ENCODE measurements at places on chromosomes 16 and 17.

DNA sequence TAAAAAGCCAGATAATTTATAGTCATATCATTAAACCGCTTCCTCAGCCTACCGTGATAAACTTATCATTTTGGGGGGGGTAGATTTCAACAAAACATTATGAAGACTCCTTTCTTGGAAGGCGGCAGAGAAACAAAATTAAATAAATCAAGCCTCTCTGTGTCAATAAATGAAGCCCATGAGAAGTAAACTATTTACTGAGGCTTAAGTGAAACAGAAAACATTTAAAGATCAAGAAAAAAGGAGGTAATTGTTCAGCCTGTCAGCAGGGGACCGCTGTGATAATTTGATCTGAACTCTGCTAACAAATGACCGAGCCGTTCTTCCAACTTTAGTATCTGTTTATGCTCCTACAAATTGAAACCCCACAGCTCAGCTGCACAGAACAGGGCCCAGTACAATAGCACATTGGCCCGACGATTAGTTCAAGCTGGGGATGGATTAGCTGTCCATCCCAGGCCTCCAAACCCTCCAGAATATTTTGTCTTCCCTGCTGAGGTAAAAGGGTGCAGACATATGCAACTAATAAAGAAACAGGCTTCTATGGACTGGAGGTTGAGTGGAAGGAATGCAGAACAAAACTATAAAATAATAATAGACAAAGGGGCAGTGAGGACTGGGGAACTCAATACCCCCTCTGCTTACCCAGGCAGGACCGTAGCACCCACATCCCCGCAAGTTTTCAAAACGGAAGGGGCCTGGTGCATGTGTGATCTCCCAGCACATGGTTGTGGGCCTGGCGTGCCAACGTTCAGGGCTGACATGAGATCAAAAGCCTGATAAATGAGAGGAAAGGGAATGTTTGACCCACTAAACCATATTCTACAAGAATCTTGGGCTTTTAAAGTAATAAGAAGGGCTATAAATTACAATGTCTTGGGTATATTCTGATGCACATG is 298.1 kb upstream of the IRX5 start:
- no peak for DNase-seq

- DNase-seq = peak; percentile 60
Measured at GRCh38 chr16:17350207-17350606, 120.6 kb downstream of the XYLT1 start.

GRCh38 chr17:66076546-66077190 is 115.3 kb downstream of the CEP112 start:
- no peak for DNase-seq

DNA sequence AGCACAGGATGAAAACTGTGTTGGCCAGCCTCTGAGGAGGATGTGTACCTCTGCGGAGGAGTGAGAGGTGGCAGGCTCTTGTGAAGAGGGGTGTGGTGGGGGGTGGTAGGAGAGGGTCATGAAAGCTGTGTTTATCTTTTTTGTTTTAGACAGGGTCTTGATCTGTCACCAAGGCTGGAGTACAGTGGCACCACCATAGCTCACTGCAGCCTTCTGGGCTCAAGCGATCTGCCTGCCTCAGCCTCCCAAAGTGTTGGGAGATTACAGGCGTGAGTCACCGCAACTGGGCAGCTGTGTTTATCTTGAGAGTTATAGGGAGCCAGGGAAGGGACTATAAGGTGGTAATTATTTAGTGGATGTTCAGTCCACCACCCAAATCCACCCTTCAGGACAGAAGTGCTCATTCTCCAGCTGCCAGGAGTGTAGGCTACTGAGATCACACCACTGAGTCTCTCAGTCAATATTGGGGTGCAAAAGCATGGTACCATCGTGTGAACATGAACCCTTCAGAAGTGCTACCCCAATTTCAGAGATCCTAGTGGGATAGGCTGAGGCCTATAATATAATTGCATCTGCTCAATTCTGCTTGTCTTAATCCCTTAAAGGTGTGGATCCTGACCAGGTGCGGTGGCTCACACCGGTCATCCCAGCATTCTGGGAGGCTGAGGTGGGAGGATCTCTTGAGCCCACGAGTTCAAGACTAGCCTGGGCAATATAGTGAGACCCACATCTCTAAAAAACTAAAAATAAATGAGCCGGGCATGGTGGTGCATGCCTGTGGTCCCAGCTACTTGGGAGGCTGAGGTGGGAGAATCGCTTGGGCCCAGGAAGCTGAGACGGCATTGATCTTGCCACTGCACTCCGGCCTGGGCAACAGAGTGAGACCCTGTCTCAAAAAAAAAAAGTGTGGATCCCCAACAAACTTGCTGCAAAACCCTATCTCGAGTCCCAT is 788 bp upstream of the EXOC3L1 start:
- no peak for DNase-seq

DNA sequence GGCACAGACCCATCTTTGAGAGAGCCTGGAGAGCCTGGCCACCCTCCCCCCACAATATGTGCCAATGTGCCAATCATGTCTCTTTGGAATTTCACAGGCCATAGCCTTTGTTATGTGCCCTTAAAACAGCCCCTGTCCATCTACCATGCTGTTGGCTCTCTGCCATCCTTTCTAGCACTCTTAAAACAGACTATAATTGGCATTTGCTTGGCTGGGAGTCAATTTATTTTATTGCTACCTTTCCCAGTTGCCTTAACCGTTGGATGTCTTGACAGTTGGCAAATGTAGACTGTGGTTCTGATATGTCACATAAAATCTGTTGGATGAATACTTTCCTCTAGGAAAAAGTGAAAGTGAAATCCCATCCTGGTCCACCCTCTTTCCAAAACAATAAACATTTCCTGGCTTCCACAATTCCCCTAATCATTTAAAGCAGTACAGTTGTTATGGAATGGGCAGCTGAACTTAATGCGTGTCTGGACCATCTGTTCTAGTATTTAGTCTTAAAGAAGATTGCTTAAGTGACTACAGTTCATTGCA is 394.0 kb downstream of the KCNJ2 start:
- DNase-seq = no peak

DNA sequence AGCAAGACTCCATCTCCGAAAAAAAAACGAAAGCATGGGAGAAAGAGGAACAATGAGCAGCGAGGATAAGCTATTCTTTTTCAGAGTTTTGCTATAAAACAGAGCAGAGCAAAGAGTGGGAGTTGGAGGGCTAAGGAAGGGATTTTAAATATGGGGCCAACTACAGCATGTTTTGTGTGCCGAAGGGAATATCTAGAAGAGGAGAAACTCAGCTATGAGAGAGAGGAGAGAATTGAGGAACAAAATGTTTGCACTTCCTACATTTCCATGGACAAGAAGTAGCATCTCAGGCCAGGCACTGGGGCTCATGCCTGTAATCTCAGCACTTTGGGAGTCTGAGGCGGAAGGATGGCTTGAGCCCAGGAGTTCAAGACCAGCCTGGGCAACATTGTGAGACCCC is 13.1 kb upstream of the GRB2 start:
- no peak for DNase-seq

- peak; percentile 33 for DNase-seq
Measured at GRCh38 chr16:74749291-74750055, 25.1 kb downstream of the FA2H start.

- DNase-seq = no peak
Measured at GRCh38 chr16:35714665-35715064, 2255.3 kb downstream of the TP53TG3F start.

DNA sequence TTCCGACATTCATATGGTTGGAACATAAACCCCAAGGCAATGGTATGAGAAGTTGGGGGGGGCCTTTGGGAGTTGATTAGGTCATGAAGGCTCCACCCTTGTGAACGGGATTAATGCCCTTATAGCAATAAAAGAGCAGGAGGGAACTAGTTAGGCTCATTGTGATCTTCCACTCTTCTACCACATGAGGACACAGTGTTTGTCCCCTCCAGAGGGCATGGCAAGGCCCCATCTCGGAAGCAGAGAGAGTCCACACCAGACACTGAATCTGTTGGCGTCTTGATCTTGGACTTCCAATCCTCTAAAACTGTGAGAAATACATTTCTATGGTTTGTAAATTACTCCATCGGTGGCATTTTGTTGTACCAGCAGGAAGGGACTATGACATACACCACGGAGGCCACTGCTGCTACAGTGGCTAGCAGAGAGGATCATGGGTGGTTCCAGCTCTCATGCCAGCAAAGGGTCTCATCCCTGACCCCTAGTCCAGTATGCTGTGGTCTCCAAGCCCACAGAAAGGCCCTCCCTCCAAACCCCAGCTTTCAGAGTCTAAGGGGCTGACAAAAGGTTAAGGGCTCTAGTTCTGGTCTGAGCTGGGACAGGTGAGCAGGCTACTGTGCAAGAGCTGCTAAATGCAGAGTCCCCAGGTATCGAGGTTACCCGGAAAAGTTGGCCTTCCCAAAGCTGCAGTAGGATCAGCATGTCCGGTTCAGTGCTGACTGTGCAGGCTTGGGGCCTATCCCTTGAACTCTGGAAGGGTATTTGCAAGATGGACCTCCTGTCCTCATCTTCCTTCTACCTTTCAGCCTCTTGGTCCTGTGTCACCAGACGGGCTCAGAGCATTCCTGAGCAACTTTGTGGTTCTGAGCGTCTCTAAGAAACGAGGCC is 12.2 kb downstream of the CCR7 start:
- DNase-seq = no peak

- DNase-seq = no peak
Measured at GRCh38 chr16:19771796-19772195, 53.7 kb downstream of the IQCK start.

DNA sequence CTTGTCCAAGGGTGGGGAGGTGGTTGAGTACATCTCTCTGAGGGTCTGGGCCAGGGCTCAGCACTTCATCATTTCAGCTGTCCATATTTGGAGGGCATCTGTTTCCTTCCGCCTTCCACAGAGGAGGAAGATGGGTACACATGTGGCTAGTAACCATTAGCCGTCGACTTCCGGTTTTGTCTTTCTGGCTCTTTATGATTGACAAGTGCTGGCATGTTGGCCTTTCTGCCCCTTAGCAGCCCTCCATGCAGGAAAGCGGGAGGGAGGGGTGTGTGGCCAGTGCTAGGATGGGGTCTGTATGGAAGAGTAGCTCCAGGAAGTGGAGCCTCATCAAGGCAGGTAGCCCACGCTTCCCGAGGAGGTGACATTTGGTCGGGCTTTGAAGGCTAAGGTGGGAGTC is 69.6 kb downstream of the RAI1 start:
- no peak for DNase-seq

GRCh38 chr17:11182430-11182829 is 58.6 kb upstream of the SHISA6 start:
- no peak for DNase-seq

DNA sequence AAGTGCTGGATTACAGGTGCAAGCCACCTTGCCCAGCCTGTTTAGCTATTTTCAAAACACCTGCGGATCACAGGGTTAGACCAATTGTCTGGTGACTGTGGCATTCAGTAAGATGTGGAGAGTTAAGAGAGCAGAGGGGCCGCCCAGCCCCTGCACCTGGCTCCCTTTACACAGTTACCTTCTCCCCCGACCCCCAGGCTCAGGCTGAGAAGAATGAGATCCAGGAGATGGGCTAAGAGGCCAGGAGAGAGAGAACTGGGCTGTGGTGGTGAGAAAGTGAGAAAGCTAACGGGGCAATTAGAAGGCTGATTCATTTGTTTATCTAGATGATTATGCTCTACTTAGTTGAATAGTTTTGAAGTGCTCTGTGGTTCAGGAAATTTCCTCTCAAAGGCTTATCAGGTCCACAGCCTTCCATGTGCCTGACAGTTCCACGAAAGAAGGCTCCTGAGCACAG is 67.8 kb upstream of the AXIN2 start:
- no peak for DNase-seq

DNA sequence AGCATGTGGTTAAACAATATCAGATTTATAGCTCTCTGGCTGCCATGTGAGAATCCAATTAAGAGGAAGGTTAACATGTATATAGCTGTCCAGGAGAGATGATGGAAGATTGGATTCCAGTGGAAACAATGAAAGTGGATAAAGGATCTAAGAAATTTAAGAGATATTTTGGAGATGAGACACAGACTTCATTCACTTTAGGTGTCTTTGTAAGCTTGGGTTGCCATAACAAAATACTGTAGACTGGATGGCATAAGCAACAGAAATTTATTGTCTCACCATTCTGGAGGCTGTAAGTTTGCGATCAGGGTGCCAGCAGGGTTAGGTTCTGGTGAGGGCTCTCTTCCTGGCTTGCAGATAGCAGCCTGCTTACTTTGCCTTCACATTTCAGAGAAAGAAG is 155.9 kb upstream of the MYOCD start:
- peak; percentile 71 for DNase-seq

- peak; percentile 10 for DNase-seq
Measured at GRCh38 chr16:65932350-65933072, 434.0 kb upstream of the CDH5 start.

DNA sequence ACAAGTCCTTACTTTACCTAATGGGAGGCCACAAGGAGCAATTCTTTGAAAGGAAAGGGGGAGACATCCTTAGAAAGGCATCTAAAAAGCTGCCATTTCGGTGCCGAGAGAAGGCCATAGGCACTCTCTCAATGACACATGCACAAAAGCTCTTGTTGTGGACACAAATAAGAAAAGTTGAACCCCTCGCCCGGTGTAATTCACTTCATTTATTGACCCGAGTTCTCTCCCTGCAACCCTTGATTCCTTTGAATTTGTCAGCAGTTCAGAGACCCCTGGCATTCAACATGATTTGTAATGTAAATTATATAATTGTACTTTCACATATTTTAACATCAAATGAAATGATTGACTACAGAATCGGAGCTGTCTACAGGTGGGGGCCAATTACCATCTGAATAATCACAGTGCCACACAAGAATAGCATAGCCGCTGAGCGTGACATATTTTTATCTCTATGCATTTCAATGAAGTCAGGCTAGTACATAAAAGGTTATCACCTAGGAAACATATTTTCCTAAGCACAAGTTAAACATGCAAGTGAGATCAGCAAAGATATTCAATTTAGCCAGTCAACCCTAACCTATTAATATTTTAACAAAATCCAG is 66.7 kb downstream of the IRX6 start:
- DNase-seq = no peak

GRCh38 chr17:10824874-10825273 is 13.0 kb downstream of the PIRT start:
- DNase-seq = no peak

DNA sequence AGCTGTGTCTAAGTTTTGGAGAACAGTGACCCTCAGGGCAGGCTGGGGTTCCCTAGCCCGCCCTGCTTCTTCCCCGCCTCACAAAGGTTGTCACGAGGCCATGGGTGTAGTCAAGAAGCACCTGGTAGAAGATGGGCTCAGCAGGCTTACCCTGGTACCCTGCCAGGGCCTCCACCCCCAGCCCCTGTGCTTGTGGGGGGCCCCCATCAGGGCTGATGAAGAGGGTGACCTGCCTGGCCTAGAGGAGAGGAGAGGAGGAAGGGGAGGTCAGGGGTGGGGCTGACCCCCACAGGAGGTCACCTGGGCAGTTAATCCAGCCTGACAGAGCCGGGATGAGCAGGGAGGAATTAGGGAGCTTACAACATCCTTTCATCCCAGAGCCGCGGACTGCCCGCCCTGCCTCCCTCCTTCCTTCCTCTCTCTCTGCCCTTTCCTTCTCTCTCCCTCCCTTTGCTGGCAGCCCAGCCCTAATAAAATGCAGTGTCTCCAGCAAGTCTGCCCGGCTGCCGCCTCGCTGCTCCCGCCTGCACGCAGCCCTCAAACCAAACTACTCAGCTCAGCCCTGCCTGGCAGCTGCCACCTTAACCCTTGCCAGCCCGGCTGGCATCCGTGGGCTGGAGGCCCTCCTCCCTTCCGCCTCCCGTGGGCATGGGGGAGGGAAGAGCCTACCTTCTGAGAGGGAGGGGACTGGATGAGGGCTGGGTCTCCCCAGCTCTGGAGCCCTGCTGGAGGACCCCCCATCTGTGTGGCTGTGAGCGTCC is 7.2 kb downstream of the DLX3 start:
- DNase-seq = no peak
